ENCODE measurements at places on chromosomes 6 and 20. TPM values are rescaled to one million over a fixed set of nuclear protein-coding genes. Genes with fewer than 3 reads are reported as not detected.

Gene PI16
- 0.23 TPM for total RNA-seq

Gene LST1
- 0.87 TPM for total RNA-seq

Gene POU3F2
- not detected for total RNA-seq

Gene SCRT2
- total RNA-seq, result not detected

Gene PPP1R16B
- 56.4 TPM for total RNA-seq

Gene SEL1L2
- total RNA-seq, result not detected

Gene BTNL2
- total RNA-seq, result not detected

Gene CLPSL1
- total RNA-seq, result not detected

Gene ZNF133
- total RNA-seq, result 12.4 TPM
